NB4 (cell line): ENCODE measurements at places on chromosomes 1 and 21.

- no peak for DNase-seq
Measured at GRCh38 chr1:110538075-110538474, 19.1 kb upstream of the KCNA10 start.

DNA sequence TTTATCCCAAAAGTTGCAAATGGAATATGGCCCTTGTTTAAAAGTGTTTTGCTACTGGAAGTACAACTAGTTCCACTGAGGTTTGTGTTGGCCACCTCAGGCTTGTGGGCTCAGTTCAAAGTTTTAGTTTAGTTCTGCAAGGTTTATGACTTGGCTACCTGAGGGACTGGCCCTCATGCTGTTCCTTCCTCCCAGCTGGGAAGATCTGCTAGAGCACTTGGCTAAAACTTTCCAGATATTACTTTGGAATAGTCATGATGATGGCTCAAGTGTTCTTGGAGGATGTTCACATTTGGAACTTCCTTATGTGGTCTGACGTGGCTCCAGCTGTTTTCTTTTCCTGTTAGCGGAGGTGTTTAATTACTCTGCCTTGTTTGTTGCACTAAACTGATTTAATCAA, 110.2 kb upstream of the IVNS1ABP start:
- DNase-seq, result no peak

- DNase-seq, result no peak
Measured at GRCh38 chr1:154176337-154176736, 15.6 kb downstream of the TPM3 start.

GRCh38 chr21:38963006-38963405, 157.3 kb downstream of the ETS2 start:
- DNase-seq, result no peak

DNA sequence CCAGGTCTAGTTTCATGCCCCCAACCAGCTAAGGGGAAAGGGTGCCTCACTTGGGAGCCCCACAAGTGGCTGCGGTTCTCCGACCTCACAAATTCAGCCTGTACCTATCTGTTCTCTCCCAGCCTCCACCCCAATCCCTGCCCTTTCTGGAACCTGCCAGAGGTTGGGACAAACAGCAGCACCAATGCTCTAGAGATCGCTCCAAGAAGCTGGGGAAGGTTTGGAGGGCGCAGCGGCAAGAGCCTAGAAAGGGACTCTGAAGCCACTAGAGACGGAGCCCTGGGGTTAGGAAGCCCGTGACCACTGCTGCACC, 243.4 kb upstream of the VAMP3 start:
- no peak for DNase-seq

GRCh38 chr1:4924356-4924755, 269.9 kb downstream of the AJAP1 start:
- no peak for DNase-seq

- peak; percentile 31 for DNase-seq
Measured at GRCh38 chr21:41411449-41412089, 14.5 kb upstream of the MX1 start.
